ENCODE measurements at places on chromosomes 5 and 9. TPM values are rescaled to one million over a fixed set of nuclear protein-coding genes. Genes with fewer than 3 reads are reported as not detected.
A peak's percentile ranks its signal among the peaks of the same experiment; 100 is the strongest.

DNA sequence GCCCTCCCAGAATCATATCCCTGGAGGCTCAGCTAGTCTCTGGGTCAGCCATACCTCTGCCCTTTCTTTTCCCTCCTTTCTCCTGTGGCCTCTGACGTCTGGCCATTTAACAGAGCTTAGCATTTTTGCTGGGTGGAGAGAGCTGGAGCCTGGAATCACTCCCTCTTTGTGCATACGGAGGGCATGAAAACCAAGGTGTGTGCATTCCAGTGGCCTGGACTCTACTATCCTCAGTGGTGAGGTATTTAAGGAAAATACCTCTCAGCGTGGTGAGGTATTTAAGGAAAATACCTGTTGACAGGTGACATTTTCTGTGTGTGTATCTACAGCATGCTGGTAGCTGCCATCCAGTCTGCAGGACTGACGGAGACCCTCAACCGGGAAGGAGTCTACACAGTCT, 27.5 kb downstream of the TGFBI start:
- no peak overlapping the region for H3K4me3 ChIP-seq
- H3K36me3 ChIP-seq, result no peaks in the 10 kb centered on the region
- no peak for DNase-seq
- H3K27ac ChIP-seq, result no peak overlapping the region
- H3K4me1 ChIP-seq, result no peaks in the 10 kb centered on the region

- DNase-seq, result no peak
- H3K4me3 ChIP-seq, result no peak overlapping the region
- H3K4me1 ChIP-seq, result peaks cover 21% of the 10 kb centered on the region
These were observed 308.5 kb downstream of the ADGRV1 start for GRCh38 chr5:90866915-90867731.

- peaks cover 52% of the 10 kb centered on the region for H3K27me3 ChIP-seq
- no peaks in the 10 kb centered on the region for H3K36me3 ChIP-seq
- no peaks in the 10 kb centered on the region for H3K4me1 ChIP-seq
- no peak overlapping the region for H3K4me3 ChIP-seq
These were observed 34.1 kb downstream of the CFAP77 start for GRCh38 chr9:132443951-132444607.

DNA sequence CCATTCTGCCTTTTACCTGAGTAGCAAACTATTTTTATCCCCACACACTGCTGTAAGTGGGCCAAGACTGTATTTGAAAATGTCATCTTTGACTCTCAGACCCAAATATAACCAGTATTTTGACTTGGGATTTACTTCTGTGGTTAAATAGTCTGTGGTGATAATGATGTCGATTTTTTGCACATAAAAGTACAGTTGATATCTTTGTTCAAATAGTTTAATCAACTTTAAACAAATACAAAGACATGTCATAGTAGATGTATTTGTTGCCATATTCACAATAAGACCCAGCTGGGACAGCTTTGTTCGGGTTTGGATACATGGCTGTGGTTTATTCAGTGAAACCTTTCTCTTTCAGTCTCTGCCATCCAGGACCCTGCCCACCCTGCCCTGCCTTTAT, 20.4 kb downstream of the NFX1 start:
- no peak for DNase-seq
- peak overlapping the region; percentile 24 for H3K27ac ChIP-seq
- peaks cover 42% of the 10 kb centered on the region for H3K36me3 ChIP-seq
- H3K4me3 ChIP-seq, result no peak overlapping the region

DNA sequence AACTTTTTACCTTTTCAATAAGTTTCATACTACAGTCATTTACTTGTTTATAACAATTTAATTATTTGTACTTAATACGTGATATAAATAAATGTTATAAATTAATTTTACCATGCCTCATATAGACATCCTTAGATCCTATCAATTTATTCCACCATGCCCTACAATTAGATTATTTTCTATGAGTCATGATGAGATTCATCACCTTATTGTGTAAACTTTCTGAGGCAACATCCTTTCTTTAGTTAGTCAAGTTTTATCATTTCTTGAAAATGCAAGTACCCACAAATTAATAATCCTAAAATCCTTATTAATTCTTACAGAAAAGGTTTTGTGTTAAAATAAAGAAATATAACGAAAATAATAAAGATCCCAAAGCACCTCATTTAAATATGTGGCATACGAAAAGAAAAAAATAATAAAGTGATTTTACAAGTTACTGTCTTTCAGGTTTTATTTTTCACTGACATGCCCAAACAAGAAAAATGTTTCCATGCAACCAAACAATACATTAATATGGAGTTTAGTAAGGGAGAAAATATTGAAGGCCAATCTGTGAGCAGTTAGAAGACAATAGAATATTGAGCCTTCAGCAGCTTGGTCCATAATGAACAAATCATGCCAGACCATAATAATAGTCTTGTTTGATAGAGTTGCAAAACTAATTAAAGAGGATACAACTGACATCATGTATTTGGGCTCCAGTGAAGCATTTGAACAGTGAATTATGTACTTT, 188.7 kb upstream of the MRPS30 start:
- H3K4me1 ChIP-seq, result no peaks in the 10 kb centered on the region
- DNase-seq, result no peak
- no peaks in the 10 kb centered on the region for H3K27me3 ChIP-seq
- H3K4me3 ChIP-seq, result no peak overlapping the region

DNA sequence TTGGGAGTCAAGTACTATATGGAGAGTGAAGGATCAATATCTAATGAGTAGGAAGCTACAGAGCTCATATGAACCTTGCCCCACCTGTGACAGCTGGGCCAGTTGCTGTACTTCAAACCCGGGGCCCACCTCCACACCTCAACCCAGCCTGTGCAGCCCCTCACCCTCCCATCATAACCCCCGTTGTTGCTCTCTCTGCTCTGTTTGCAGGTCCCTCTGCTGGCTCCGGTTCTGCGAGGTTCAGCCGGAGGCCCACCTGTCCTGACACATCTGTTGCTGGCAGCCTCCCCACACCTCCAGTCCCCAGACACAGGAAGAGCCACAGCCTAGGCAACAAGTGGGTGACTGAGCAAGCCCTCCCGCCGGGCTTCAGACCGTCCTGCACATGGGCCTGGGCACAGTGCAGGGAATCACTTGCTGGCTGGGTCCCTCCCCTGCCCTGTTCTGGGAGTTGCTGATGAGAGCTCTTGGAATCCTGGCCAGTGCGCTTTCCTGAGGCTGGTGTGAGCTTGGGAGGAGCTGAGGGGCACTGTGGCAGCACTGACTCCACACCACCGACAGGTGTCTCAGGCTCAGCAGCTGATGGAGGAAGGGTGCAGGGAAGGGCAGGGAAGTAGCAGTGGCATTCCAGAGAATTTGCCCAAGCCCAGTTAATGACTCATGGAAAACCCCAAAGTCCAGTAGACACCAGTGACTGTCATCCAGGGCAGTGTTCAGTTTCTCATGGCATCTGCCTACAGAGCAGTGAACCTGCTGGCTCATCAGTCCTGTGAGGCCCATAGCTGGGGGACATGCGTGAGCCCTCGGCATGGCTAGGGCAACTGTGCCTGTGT, 69.5 kb upstream of the GARNL3 start:
- H3K27ac ChIP-seq, result no peak overlapping the region
- DNase-seq, result no peak
- no peaks in the 10 kb centered on the region for H3K36me3 ChIP-seq
- no peaks in the 10 kb centered on the region for H3K4me1 ChIP-seq
- no peak overlapping the region for H3K4me3 ChIP-seq
- H3K27me3 ChIP-seq, result no peaks in the 10 kb centered on the region

GRCh38 chr9:11931109-11931508, 762.1 kb upstream of the TYRP1 start:
- no peak for DNase-seq
- no peaks in the 10 kb centered on the region for H3K4me1 ChIP-seq
- no peaks in the 10 kb centered on the region for H3K27me3 ChIP-seq

- no peak overlapping the region for H3K27ac ChIP-seq
- H3K4me3 ChIP-seq, result no peak overlapping the region
- no peak for DNase-seq
- H3K36me3 ChIP-seq, result no peaks in the 10 kb centered on the region
These were observed 778.1 kb downstream of the TLR4 start for GRCh38 chr9:118482306-118482705.

- H3K27ac ChIP-seq, result no peak overlapping the region
These were observed 45.5 kb downstream of the GLDC start for GRCh38 chr9:6600006-6600405.

DNA sequence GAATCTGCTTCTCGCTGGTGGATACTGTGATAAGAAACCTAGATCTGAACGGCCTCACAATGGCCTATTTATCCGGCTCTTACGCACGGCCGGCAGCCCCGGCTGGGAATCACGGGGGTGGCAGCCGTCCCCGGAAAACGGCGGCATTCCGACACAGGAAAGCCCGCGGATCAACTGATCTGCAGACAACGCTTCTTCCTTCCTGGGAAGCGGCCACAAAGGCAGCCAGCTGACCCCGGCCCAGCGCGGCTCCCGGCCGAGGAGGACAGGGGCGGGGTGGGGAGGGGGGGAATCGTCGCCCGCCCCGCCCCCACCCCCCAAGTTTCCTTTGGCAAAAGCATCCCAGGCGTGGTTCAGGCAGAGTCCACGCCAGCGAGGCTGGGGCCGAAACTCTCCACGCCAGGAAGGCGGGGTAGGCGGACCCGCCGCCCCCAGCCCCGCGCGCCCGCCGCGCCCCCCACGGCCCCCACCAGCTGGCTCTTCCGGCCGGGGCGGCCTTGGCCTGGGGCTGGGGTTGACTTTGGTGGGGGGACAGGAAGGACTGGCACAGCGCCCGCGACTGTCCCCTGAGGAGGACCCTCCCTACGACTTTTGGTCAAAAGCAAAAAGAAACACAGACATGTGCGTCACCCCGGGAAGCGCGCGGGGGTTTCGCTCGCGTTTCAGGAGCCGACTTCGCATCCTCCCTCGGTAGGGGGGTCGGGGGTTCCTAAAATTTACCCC, 247.7 kb upstream of the ANKRD55 start:
- H3K36me3 ChIP-seq, result no peaks in the 10 kb centered on the region
- peaks cover 19% of the 10 kb centered on the region for H3K4me1 ChIP-seq
- peak overlapping the region; percentile 68 for H3K4me3 ChIP-seq

DNA sequence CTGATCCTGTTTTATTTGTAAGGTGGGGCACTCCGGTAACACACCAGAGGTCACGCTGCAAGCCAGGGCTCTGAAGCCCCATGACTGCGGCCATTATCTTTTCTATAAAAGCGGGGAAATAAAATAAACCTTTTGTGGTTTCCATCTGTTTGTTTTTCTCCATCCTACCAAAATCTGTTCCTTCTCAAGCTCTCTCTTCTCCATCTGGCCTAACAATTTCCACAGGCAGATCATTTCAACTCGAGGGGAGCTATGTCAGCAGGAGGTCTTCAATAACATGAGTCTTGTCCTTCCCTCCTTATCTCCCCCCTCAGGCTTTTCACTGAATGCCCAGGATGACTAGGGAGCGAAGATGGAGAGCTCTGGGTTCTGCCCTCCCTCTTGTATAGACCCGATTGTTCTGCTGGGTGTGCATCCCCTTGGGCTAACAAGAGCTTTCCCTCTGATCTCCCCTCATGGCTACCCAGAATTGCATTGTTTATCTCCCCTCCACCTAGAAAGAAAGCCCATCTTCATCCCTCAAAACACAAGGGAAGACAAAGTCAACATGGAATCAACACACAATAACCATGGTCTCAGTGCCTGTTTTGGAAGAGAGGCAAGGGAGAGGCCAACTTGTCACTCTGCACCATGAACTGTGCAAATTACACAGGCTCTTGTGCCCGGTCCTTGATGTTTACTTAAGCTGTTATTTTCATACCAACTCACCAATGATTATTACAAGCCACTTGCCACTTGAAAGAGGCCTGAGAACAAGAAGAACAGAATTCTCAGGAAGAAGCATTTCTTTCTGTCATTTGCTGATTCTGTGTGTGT, 187.8 kb downstream of the FANCC start:
- H3K4me1 ChIP-seq, result no peaks in the 10 kb centered on the region
- no peak overlapping the region for H3K4me3 ChIP-seq
- DNase-seq, result no peak
- H3K27me3 ChIP-seq, result no peaks in the 10 kb centered on the region

DNA sequence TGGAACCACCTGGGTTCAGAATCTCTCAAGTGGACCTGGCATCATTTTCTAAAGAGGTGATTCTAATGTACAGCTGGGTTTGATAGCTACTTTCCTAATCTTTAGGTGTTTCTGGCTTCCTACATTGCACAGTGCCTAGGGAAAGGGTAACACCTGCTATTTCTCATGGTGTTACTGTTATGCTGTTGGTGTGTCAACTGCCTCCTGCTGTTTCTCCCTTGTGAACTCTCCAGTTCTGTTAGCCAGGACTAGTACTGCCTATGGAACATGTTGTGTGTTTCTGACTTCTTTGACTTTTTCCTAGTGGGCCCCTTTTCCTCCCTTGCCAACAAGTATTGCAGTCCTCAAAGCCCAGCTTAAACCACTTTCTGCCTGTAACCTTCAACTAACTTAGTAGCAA, 5.5 kb downstream of the ARHGEF28 start:
- H3K36me3 ChIP-seq, result no peaks in the 10 kb centered on the region
- H3K27me3 ChIP-seq, result peaks cover 34% of the 10 kb centered on the region
- H3K4me3 ChIP-seq, result no peak overlapping the region
- no peak overlapping the region for H3K27ac ChIP-seq
- no peaks in the 10 kb centered on the region for H3K4me1 ChIP-seq

- no peak for DNase-seq
- H3K27me3 ChIP-seq, result peaks cover 2% of the 10 kb centered on the region
- no peak overlapping the region for H3K4me3 ChIP-seq
- no peaks in the 10 kb centered on the region for H3K4me1 ChIP-seq
- H3K36me3 ChIP-seq, result no peaks in the 10 kb centered on the region
These were observed 28.0 kb upstream of the BNC2 start for GRCh38 chr9:16898464-16898863.

- H3K27me3 ChIP-seq, result no peaks in the 10 kb centered on the region
- no peak overlapping the region for H3K27ac ChIP-seq
- H3K36me3 ChIP-seq, result peaks cover 4% of the 10 kb centered on the region
- H3K4me1 ChIP-seq, result no peaks in the 10 kb centered on the region
- no peak for DNase-seq
These were observed 43.9 kb downstream of the RPS6 start for GRCh38 chr9:19336166-19336565.

- peaks cover 4% of the 10 kb centered on the region for H3K36me3 ChIP-seq
- H3K4me3 ChIP-seq, result no peak overlapping the region
- peaks cover 45% of the 10 kb centered on the region for H3K4me1 ChIP-seq
- H3K27me3 ChIP-seq, result no peaks in the 10 kb centered on the region
- H3K27ac ChIP-seq, result no peak overlapping the region
- no peak for DNase-seq
These were observed 12.9 kb downstream of the ANKRD33B start for GRCh38 chr5:10576790-10577189.

- no peaks in the 10 kb centered on the region for H3K4me1 ChIP-seq
- H3K27me3 ChIP-seq, result peaks cover 10% of the 10 kb centered on the region
- H3K4me3 ChIP-seq, result no peak overlapping the region
- DNase-seq, result no peak
- no peak overlapping the region for H3K27ac ChIP-seq
These were observed 42.8 kb upstream of the LHFPL2 start for GRCh38 chr5:78691084-78691960.

DNA sequence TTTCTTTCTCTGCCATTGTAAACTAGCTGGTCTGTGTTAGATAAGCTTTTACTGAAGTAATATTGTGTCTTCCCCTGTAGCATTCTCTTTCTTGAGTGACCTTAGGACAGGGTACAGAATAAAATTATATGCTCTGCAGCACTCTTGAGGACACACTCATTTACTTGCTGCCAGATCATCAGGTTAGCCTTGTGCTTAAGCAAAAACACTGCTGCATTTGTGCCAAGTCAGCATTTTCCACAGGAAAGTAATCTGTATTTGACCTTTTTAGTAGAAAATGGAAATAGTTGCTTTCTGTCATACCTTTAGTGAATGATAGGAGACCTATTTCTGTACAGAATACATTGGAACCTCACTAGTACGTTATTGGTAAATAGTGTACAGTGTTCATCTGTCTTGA, 54.2 kb downstream of the LMNB1 start:
- H3K4me3 ChIP-seq, result no peak overlapping the region
- H3K27ac ChIP-seq, result peak overlapping the region; percentile 46

Gene DAB2IP
- 1.5 TPM for total RNA-seq

Gene CNTNAP3
- not detected for total RNA-seq

Gene TMC1
- 0.38 TPM for total RNA-seq

Gene EIF4E1B
- not detected for total RNA-seq

Gene WHRN
- total RNA-seq, result 14.9 TPM

Gene MZB1
- 14.5 TPM for total RNA-seq

Gene MELK
- total RNA-seq, result 49.5 TPM

All from activated CD8-positive, alpha-beta T cell treated with anti-CD3 and anti-CD28 coated beads for 36 hours (primary cell).